Cortex of kidney (tissue), 1 donor: ENCODE measurements at places on chromosomes 6 and 20.

DNA sequence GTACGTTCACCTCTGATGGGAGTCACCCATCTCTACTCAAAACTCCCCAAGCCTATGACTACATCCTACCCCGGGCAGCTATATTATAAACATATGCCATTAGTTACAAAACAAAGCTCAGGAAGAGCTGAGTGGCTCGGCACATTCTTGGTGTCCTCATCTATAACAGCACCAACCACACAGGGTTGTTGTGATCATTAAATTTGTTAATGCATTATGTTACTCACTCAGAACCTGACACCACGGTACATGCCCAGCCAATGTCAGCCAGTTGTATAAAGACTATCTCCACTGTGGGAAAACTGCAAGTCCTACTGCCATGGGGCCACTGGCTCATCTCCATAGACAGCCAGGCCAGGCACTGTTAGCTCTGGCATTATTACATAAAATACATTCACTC lies 7.7 kb downstream of the CDK5RAP1 start:
- DNase-seq = no peak

DNA sequence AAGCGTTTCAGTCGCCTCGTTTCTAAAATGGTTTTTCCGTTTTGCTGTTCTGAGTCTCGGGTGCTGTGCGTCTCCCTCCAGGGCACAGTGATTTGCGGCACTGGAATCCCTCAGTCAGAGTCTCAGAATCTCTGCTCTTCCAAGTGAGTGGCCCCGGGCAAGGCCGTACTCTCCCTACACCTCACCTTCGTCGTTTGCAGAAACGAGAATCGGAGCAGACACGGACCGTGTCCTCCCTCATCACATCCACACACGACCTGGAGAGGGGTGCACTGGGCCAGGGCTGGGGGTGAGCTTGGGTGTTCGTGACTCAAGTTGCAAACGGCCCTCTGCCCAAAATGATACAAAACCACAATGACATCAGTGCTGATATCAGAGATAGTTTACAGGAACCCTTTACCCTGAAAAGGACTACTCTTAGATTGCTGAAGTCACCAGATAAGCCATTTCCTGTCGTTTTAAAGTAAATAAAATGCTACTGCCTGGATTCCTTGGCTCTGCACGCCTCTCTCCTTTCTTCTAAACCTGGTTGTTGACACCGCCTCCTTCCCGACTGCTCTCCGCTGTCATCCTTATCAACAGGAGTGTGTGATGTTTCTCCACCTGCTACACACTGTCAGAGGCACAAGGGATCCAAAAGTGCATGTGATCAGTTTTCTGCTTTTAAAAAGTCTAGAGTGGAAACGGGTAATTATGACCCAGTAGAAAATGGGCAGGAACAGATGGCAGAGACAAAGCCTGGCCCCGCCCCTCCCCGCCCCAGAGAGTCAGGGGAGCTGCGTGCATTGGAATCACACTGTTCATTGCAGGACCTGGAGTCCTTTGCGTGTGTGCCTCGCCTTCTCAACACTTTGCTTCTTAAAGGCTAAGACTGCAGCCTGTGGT lies 38.4 kb downstream of the KIF25 start:
- DNase-seq = no peak

- no peak for DNase-seq
These were observed 33.5 kb upstream of the MCM9 start for GRCh38 chr6:118968416-118968815.

DNA sequence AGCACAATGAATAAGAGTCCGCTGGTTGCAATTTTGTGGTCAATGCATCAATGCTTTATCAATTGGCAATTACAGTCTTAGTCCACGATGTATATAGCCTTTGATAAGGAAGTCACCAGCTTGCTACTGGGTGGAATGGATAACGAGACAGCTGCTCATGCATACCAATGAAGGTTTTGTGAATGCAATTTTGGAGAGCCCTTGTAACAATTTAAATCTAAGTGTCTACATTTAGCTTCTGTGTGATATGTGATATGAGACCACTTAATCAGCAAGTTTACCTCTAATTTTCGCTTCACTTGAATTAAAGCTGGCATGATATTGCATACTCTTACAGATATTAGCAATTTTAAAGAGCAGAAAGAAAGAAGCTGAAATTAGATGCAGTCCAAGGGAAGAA lies 543.9 kb downstream of the RNF144B start:
- DNase-seq = no peak

- no peak for DNase-seq
These were observed 30.0 kb downstream of the RSPO3 start for GRCh38 chr6:127148511-127148910.

GRCh38 chr6:153104220-153104619 lies 26.9 kb downstream of the RGS17 start:
- no peak for DNase-seq

DNA sequence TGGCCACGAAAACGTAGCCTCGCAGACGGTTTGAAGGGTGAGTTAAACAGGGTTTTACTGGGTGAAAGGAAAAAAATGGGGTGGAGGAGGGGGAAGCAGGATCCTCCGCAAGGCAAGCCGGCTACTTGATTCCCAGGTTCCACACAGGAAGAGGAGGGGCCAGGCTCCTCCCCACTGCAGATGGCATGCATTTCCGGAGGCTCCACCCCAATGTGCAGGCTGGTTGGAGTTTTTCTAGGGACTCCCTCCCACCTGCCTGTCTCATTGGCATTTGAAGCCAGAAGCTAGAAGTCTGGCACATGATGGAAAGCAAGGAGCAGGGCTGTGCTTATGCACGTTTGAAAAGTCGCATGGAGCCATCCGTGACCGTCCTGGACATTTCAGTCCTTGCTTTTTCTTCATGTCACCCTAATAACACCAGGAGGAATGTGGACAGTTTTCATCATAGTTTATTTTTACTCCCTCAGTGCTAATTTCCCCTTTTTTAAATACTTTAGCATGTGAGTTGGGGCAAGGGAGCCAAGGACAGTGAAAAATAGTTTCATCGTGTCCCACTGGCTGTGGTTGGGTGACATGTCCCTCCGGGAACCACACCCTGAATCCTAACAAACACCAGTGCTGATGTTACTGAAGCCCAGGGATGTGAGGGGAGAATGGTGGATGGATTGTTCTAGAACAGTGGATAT lies 100.1 kb upstream of the INSM1 start:
- no peak for DNase-seq

GRCh38 chr20:62555642-62556420 lies 80.0 kb upstream of the GATA5 start:
- DNase-seq = no peak

DNA sequence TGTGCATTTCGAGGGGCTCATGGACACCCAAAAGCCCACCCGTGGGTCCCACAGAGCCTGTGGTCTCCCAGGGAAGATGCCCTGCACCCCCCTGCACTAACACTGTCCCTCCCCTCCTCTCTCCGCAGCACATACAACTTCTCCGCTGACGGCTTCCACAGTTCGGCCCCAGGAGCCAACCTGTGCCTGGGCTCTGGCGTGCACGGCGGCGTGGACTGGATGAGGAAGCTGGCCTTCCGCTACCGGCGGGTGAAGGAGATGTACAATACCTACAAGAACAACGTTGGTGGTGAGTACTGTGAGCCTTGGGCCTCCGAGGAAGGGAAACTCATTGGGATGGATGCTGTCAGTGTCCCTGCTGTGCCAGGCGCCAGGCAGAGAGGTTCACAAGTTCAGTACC lies 183.9 kb downstream of the ZMYND8 start:
- DNase-seq = no peak

GRCh38 chr6:145532361-145532760 lies 203.0 kb downstream of the EPM2A start:
- DNase-seq = no peak

- DNase-seq = no peak
These were observed 8.0 kb upstream of the MYBL2 start for GRCh38 chr20:43658723-43659419.

- no peak for DNase-seq
These were observed 536.8 kb upstream of the JAG1 start for GRCh38 chr20:11210611-11211010.

- no peak for DNase-seq
These were observed 37.9 kb upstream of the HDDC2 start for GRCh38 chr6:125339653-125340052.

DNA sequence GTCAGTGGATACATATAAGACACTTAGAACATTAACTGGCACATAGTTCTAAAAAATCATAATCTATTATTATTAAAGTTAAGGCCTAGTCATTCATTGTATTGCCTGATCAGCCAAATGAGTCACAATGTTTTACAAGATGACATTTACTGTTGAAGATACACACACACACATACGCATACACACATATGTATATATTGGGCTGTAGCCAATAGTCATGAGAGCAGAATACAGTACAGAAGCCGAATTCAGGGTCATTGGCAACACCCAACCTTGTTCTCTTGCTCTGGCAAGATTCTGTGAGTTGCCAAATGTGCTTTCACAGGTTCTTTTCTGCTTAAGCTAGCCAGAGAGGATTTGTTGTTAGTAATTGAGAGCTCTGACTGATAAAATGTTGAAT lies 922.8 kb upstream of the MAP3K7 start:
- no peak for DNase-seq

DNA sequence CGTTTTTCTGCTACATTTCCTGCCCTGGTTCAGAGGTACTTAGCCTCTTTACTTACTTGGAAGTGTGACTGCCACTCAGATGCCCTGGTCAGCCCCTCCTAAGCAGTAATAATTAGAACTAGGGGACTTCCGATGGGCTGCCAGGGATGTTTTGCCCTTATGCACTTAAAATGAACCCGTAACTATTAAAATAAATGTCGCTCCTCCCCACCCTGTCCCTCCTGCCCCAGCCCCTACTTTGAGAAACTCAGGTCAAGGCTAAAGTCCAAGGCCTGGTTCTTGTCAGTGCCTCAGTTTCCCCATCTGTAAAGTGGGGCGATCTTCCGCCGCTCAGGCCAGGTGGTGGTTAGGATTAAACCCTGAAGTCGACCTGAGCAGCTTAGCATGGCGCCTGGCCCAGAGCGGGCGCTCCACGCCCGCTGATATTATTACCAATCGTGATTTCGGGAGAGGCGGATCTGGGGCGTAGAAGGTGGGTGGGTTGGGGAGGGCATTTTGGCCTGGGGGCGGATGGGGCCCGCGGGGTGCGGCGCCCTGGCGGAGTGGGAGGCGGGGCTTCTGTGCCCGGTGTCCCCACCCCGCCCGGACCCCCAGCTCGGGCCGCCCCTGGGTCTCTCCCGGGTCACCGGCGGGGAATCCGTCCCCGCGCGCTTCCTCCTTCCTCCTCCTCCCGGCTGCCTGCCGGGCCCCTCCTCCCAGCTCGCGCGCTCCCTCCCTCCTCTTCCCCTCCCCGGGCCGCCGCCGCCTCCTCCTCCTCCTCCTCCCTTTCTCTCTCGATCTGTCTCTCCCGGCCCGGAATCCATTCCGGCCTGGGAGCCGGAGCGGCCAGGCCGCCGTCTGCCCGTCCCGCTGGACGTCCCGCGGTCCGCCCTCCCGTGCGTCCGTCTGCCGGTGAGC lies at the start of gene SRC:
Gene SRC, plus strand, starts transcription at position 802 of the 897 bp plus-strand sequence. CDS start 38,014 bp downstream, outside the sequence.
- DNase-seq = no peak

DNA sequence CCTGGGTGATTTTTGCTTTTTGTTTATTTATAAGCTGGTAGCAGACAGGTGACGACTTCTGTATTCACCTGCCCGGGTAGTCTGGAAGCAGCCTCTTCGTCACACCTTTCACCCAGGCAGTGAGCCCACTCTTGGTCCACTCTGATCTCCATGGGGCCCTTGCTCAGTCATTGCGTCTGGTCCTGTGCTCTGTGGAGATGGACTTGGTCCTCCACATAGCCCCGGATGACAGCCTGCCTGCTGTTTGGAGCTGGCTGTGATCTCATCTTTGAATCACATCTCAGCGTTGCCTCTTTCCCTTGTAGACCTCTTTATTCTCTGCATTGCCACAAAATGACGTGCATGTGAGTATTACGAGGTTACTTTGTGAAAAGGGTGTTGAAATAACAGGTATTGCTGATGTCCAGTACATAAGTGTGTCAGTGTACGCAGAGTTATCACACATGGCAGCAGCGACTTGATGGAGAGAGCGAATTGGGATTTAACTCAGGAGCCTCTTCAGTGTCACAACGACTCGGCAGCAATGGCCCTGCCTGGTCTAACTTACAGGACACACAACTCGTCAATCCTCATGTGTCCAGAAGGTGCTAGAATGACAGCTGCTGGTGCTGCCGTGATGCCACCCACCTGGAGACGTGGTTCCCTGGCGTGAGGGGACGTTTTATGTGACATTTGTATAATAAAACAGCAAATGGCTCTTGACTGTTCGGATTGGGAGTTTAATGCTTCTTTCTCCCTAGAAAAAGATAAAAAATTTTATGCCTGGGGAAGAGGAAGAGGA lies 24.2 kb upstream of the FRMD1 start:
- no peak for DNase-seq

- DNase-seq = no peak
These were observed 54.0 kb upstream of the SNX9 start for GRCh38 chr6:157768863-157769551.

GRCh38 chr20:5614506-5614905 lies 135.7 kb upstream of the SHLD1 start:
- no peak for DNase-seq

- no peak for DNase-seq
These were observed 5.5 kb upstream of the CTCFL start for GRCh38 chr20:57530327-57530981.

DNA sequence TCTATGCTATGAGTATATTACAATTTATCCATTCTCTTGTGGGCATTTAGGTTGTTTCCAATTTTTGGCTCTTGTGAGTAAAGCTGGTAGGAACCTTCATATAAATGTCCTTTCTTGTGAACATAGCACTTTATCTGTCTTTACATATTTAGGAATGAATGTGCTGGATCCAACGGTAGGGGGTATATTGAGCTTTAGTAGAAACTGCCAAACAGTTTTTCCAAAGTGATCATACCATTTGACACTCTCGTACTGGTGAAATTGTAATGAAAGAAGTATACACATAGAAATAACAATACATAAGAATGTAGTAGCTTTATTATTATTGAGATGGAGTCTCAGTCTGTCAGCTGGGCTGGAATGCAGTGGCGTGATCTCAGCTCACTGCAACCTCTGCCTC lies 30.9 kb upstream of the ARMH2 start:
- no peak for DNase-seq

DNA sequence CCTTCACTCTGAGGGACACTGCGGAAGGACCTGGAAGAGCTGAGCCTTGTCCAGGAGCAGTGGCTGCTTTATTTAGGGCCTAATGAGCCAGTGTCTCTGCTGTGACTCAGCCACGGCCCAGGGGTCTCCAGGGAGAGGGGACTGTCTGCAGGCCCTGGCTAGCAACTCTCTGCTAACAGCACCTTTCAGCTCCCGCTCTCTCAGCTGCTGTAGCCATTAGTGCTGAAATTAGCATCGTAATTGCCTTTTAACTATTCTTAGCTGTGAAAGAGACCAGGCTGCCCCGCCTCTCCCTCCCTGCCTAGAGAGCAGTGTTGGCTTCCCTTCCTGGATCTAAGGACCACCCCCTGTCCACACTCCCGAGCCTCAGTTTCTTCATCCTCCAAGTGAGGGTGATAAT lies 53.1 kb upstream of the SLC32A1 start:
- DNase-seq = no peak

GRCh38 chr6:139240161-139241010 lies 51.4 kb downstream of the TXLNB start:
- no peak for DNase-seq
